ENCODE measurements at places on chromosomes 1 and 21.
A peak's percentile ranks its signal among the peaks of the same experiment; 100 is the strongest.

DNA sequence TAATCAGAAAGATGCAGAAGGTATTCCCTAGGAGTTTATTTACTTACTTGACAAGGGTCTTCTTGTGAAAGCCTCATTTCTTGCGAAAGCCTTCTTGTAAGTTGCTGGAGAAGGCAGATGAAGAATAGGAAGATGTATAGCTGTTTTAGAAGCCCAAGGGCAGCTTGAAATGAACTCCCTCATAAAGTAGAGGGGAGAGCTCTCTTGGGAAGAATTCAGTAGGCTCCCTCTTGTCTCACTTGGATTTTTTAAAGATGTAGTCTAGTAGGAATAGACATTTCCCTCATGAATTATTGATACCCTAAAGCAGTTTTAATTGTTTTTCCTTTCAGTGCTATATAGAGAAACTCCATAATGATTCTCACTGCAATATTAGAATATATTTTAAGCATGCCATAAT is 639.2 kb upstream of the CXADR start:
- no peak for DNase-seq

GRCh38 chr1:218779341-218780100 is 394.2 kb upstream of the LYPLAL1 start:
- no peak for DNase-seq

- DNase-seq = no peak
These were observed 57.9 kb downstream of the LACTBL1 start for GRCh38 chr1:22914633-22915217.

DNA sequence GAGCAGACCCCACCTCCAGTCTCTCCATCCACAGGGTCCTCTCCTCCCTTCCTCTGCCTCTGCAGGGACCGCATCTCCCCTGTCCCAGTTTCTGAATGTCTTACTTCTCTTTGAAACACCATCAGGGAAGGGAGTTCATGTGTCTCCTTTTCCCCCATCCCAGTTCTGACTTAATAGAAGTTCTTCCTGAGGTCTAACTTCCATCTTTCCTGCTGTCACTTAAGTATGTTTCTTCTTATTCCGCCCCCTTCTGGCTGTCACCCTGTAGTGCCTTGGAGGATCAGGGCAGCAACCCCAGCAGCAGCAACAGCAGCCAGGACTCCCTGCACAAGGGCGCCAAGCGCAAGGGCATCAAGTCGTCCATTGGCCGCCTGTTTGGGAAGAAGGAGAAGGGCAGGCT is 29.3 kb downstream of the MYOG start:
- no peak for DNase-seq

GRCh38 chr21:16034446-16035190 is 304.8 kb downstream of the USP25 start:
- DNase-seq = peak; percentile 62

DNA sequence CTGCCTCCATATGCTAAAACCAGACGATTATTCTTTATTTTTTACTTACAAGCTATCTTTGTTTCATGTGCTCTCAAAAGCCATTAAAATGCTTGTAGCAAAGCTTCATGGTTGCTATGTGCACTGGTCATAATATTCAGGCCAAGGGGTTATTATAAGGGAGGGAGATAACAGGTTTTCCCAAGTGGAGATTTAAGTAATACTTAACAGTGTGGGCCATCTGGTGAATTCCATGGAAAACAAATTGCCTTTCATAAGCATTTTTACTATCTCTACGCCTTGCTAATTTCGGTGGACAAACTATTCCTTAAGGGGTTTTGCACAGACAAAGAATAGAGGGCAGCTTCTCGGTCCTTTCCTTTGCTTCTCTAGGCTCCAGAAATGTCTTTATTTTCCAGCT is 137.8 kb downstream of the NUF2 start:
- DNase-seq = no peak

DNA sequence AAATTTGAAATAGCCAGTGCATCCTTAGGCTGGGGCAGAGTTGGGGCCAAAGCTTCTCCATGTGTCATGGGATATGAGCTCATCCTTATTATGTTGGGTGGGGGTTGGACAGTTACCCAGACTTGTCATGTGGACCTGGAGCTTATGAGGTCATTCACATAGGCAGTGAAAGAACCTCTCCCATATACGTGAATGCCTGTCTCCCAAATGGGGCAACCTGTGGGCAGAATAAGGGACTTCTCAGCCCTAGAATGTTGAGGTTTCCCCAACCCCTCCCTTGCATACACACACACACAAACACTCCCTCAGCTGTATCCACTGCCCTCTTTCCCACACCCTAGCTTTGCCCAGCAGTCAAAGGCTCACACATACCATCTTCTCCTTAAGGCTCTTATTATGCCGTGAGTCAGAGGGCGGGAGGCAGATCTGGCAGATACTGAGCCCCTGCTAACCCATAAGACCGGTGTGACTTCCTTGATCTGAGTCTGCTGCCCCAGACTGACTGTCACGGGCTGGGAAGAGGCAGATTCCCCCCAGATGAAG is 2.3 kb upstream of the IVL start:
- DNase-seq = no peak

DNA sequence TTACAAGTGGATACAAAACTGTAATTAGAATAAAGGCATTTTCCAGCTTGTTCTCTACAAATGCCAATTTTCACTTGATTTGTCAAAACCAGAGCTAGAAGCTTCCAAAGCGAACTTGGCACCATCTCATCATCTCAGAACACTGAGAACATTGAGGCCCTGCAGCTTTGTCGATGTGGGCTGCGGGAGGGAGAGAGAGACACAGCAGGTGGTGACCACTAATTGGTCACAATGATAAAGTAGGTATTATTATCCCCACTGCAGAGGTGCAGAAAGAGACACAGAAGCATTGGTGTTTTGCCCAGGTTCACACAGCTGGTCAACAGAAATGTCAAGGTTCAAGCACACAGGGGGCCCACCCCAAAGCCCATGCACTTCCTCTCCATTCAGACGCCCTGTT is 72.2 kb upstream of the KRTAP19-8 start:
- no peak for DNase-seq

DNA sequence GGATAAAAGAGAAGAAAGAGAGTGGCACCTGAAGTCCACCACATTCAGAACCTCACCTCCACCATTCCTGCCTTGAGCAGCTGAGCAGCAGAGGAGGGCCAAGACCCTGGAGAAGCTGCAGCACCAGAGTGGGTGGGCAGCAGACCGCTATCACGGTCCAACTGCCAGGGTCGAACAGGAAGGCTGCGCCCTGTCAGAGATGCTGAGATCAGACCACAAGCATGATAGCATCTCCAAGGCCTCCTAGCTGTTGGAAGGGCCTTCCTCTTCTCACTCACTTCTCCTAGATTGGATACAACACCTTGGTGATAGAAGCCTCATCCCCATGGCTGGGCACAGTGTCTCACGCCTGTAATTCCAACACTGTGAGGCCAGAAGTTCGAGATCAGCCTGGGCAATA is 12.1 kb upstream of the SLC45A3 start:
- no peak for DNase-seq

DNA sequence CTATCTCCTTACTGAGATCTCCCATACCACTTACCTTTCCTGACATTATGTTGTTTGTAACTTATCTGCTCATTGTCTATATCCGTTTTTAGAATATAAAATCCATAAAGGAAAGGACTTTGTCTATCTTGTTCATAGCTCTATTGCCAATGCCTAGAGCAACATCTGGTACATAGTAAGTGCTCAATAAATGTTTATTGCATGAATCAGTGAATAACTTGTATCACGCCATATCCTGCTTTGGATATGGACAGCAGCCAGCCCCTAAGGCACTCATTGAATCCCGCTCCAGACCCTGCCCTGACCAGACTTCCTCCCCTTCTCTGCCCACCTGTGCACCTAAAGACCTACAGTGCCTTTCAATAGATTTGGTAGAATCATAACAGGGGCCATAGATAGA is 298.1 kb upstream of the PLXNA2 start:
- DNase-seq = no peak

- DNase-seq = no peak
These were observed 30.7 kb downstream of the MRAP start for GRCh38 chr21:32329331-32329730.

Data from NCI-H446 (cell line).